EH (cell line): ENCODE measurements at places on chromosomes 6 and 20.

- DNase-seq, result no peak
Measured at GRCh38 chr20:18138639-18139583, 1.2 kb downstream of the KAT14 start.

DNA sequence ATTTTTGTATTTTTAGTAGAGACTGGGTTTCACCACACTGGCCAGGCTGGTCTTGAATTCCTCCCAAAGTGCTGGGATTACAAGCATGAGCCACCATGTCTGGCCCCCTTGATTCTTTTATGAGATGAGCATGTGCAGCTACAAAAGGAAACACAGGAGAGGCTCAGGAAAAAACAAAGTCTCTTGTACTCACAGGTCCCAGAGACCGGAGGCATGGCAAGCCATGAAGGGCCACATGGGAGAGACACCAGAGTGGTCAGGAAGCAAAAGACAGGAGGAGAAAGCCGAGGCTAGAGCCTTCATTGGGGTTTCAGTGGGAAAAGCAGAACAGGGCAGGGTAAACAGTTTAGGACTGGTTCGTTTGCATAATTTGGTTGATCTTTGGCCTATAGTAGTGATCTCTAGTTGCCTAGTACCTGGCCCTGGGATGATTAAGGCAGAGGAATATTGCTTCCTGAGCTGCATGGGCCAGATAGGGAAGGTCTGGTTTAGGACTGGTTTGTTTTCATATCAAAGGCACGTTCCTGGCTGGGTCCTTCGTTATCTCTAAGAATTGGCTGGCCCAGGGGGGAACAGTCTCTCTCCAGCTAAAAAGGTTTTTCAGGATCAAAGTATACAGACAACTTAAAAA is 48.2 kb upstream of the PRND start:
- no peak for DNase-seq

GRCh38 chr6:119330520-119331113 is 18.9 kb downstream of the MAN1A1 start:
- no peak for DNase-seq

DNA sequence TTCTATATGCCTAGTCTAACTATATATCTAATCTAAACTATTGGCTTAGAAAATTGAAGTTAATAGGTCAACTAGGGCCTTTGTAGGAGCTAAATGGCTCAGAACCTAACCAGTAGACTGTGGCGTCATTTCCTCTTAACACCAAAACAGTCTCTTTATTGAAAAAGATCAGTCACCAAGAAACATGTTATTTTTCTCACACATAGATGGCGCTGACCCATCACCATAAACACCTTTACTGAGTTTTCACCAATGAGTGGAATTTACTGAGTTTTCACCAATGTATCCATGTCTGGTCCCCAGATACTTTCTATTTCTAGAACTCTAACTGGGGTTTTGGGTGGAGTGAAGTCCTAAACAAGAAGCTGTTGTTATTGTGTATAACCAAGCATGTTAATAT is 636.0 kb downstream of the BCKDHB start:
- peak; percentile 63 for DNase-seq

DNA sequence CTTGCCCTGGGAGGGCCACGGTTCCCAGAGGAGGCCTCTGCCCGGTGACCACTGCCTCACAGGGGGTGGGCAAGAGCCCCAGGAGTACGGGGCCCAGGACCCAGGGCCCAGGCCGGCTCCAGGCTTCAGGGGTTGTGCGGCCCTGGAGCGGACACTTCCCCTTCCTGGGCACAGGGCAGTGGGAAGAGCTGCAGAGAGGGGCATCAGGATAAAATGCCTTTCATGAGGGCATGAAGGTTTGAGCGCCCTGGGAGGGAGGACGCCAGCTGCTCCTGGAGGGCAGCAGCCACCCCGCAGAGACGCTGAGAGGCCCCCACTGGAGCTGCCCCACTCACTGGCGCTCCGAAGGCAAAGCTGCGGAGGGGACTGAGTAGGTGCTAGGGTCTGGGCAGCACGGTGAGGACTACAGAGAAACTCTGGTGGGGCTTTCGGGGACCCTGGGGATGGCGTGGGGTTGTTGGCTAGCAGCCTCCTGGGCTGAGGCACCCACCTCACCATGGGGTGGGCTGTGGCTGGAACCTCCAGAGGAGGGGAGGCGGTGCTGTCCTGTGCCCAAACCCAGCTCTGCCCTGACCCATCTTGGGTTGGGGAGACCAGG is 10.4 kb downstream of the LAMA5 start:
- no peak for DNase-seq
